Upper lobe of left lung (tissue), 6 donors: ENCODE measurements at places on chromosomes 5 and 9.

- no peak for DNase-seq
These were observed 562.8 kb downstream of the PTPRD start for GRCh38 chr9:10050016-10050415.

DNA sequence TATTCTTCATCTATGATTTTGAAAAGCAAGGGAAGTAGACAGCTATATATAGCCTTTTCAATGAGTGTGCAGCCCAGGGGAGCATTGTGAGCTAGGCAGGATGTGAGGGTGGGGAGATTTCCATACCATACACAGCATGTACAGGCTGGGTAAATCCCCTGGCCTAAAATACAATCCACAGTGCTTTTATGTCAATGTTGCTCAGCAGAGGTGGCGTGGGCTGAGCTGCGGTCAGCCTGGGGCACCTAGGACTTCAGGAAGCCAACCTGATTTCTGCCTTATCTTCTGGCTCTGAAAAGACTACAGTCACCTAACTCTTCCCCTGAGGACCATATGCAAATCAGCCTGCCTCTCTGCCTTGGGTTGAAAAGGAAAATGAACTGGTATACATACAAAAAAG, 6.3 kb upstream of the GARIN3 start:
- no peak for DNase-seq

GRCh38 chr9:136729144-136729543, 13.6 kb downstream of the LCN10 start:
- no peak for DNase-seq

- DNase-seq = no peak
These were observed 3.0 kb downstream of the RNF145 start for GRCh38 chr5:159206368-159206767.

GRCh38 chr9:99335280-99335679, 113.2 kb downstream of the SEC61B start:
- DNase-seq = no peak

GRCh38 chr9:99807276-99807852, 14.3 kb upstream of the NR4A3 start:
- no peak for DNase-seq

GRCh38 chr9:2181792-2182191, 166.6 kb downstream of the SMARCA2 start:
- DNase-seq = no peak

DNA sequence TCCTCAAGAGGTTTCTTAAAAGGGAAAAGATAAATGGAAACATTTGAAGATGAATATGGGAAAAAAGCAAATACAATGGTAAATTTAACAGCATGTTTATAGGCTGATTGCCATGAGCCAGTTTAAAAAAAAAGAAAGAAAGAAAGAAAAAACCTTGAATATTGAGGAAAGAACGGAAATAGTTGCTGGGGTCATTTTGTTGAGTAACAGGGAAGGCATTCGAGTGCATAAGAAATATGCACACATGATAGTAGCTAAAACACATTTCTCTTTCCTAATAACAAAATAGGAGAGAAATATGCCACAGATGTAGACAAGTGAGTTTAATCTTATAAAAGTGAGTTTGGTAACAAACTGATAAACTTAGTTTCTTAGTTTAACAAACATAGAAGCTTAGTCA, 864.6 kb upstream of the ACO1 start:
- DNase-seq = no peak

DNA sequence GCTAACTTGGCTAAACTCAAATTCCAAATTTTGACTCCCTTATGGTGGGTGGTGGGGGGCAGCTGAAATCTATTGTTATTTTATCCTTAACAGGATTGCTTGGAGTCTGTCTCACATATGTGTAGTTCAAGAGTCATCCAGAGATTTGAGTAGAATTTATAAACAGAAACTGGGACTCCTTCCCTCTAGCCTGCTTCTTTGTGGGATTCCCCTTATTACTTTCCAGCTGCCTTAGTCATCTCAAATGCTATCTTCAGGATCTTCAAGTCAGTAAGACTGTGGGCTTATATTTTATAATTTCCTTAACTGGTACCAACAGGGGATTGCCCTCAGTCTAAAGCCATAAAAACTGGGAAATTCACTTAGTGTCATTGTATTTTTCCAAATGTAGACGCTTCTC, 55.5 kb downstream of the NNT start:
- DNase-seq = no peak

- no peak for DNase-seq
These were observed 372.0 kb upstream of the KCNN2 start for GRCh38 chr5:113989913-113990305.

- no peak for DNase-seq
These were observed 274.9 kb downstream of the AUH start for GRCh38 chr9:91086657-91087461.

DNA sequence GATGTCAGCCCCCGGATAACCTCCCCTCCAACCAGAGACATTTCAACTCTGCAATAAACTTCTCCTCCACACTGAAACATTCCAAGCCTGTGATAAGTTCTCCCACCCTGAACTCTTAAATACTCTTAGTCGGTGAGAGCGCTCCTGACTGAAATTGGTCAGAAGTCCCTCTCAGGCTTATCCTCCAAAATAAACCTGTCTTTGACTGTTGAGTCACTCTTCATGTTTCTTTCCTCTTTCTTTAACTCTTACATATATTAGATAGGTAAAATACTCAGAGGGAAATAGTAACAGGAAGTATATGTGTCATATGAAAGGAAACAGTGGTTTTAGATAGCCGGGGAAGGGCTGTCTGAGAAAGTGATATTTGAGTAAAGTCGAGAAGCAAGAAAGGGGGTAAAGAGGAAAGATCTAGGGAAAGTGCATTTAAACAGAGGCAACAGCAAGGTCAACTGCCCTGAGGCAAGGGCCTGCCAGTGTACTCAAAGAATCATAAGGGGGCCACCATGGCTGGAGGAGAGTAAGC, 11.0 kb upstream of the FAM81B start:
- DNase-seq = no peak

DNA sequence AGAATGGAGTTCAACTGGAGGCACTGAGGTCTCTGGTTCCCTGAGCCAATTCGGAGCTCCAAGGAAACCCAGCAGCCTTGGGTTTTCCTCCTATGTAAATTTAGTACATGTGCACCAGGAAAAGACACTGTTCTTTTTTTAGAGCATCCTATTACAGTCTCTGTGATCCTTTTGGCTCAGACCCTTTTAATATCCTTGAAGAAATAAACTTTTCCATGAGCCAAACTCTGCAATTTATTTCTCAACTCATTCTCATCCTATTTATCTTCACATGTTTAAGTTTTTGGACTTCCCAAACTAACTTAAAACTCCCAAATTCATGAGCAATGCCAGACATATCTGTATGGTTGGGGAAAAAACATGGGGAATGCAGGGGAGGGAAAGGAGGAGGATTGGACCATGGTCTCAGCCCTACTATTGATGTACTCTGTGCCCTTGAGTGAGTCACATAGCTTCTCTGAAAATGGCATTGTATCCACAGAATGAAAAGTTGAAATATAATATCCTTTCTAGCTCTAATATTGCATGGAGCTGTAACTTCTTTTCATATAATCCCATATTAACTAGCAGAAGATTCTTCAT, 76.6 kb downstream of the PAPPA start:
- DNase-seq = no peak

DNA sequence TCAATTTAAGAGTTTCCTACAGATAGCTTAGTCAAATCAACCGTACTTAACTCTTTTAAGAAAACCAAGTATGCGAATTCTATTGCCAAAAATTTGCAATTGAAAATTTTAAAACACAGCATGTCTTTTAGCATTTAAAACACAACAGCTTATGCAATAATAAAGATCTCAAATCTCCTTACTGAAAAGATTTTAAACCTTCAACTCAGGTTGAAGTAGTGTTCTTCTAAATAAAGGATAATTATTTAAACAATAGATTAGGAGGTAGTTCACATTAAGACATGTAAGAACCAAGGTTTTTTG, 5.5 kb downstream of the NR3C1 start:
- DNase-seq = no peak

GRCh38 chr5:52502460-52502999, 285.2 kb upstream of the ITGA1 start:
- DNase-seq = no peak

GRCh38 chr9:7210854-7211637, 453.3 kb downstream of the KDM4C start:
- no peak for DNase-seq

GRCh38 chr9:19784136-19784535, 4.7 kb downstream of the SLC24A2 start:
- DNase-seq = no peak

DNA sequence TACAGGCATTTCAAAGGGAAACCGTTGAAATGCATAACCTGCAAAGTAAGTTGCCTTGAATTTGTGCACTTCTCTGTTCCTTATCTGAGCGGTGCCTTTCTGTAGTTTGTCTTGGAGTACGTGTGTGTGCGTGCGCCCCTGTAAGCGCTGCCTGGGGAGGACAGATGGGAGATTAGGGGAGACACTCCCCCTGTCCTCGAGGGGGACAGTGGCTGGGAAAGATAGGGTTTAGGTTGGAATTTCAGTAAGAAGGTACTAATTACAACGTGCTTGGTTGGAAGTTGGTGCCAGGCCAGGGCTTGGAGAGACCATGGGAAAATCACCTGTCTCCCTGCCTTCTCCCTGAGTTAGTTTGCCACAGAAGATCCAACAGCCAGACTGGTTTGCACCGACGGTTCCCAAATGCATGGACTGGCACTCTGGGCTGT, 73.2 kb downstream of the PIK3R1 start:
- no peak for DNase-seq

DNA sequence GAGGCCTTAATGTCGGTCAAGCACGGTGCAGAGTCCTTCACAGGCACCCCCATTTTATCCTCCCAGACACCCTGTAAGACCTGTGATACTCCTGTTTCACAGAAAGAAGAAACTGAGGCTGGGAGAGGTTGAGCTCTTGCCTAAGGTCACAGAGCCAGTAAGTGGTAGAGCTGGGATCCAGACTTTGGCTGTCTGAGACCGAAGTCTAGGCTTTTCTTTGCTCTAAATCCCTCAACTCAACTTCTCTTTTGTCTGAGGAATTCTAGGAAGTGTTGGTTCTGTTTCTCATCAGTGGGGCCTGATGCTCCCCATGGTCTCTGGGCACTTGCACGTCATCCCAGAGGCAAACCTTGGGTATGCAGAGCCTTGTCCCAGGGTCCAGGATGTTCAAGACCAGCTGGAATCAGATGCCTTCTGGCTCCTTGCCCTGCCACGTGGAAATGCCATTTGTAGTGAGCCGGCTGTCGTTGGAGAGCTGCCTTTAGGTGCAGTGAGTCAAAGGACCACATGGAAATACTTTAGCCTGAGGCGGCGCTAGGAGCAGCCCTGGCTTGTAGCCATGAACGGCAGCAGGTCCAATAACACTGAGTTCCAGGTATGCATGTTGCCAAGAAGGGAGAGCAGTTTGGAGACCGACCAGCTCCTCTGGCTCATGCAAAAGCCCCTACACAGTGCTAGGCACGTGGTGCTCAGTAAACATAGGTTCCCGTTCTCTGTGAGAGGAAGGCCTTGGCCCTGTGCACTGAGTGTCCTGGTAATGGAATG, 9.2 kb downstream of the DCANP1 start:
- peak; percentile 74 for DNase-seq

DNA sequence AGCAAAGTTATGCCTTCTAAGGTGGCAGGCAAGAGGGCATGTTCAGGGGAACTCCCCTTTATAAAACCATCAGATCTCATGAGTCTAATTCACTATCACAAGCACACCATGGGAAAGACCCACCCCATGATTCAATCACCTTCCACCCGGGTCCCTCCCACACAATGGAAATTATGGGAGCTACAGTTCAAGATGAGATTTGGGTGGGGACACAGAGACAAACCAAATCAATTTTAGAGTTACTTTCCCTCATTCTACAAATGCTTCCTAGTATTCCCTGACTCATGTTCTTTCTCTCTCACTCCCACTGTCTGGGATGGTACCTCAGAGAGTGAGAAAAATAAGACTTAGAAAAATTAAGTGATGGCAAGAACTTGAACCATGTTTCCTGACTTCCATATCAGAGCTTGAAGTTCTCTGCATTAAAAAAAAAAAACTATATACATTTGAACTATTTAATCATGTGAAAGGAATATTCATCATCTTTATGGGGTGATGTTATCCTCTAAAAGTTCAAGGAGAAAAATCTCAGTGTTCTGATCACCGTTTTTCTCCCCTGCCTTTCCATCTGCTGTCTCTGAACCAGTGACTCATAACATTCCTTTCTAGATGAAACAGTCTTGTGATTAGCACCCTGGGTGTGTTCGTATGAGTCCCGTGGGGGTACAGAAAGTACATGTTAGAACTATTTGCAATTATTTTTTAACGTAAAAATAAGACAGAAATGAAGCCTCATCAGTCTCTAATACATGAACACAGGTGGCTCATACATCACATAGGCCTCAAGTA, 282.9 kb downstream of the SLF1 start:
- DNase-seq = no peak

DNA sequence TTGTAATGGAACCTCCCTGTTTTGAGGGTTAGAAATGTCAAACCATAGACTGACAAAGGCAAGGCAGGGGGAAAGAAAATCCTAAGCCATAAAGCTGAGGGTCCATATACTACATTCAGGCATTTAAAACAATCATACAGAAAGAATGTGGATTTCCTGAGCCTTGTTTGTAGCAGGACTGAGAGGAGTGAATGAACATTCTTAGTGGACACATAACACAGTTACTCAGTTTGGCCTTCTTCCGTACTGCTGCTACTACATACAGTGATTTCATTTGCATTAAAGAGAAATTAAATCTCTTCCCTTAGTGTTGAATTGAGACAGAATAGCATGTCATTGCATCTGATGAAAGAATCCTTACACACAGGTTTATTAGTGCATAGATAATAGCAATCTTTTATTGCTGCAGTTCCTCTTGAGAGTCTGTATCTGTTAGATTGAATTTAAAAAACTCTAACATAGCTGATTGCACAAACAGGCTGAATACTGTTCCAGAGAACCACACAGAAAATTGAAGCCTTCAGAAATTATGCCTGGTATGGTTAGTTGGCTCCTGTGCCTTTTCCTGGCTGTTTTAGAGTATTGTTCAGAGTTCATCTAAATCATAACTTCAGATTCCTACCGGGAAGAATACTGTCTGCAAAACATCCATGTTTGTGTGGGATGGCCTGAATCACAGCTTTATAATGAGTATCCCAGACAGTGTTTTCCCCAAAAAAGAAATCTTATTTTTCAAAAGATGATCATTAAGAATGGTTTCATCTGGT, 2.0 kb upstream of the MTX3 start:
- DNase-seq = no peak

GRCh38 chr5:107289030-107289714, 381.6 kb downstream of the EFNA5 start:
- no peak for DNase-seq

DNA sequence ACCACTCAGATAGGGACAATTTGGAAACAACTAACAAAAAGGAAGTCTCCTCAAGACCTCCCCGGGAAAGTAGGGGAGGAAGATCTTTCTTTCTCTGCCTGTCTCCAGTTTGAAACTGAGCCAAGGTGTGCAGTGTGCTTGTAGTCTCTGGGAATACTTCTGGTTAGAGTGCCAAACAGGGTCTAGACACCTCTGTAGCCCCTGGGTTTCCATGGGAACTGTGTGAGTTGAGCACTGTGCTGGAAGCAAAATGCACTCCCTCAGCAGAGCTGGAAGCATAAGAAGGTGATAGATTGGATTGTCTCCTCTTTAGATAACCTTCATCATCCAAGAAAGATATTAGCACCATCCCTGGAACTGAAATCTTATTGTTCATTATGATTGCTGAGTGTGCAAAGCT, 129.2 kb upstream of the TNPO1 start:
- DNase-seq = no peak
